ENCODE measurements at places on chromosomes 4 and X.

DNA sequence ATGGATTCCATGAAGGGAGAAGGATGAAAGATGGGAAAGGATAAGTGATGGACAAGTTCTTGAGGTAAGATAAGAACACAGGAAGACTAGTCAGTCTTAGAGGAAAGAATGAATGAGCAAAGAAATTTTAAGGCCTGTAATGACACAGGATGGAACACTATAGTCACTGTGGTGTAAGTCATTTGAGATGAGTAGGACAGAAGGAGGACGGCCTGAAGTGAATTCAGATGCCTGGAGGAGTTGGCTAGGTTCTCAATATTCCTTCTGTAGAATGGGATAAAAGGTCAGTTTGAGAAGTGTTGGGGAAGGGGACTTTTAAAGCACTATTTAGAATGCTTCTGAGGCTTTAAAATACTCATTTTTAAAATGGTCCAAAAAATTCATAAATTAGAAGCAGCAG lies 3.9 kb downstream of the MSMO1 start:
- DNase-seq: no peak

DNA sequence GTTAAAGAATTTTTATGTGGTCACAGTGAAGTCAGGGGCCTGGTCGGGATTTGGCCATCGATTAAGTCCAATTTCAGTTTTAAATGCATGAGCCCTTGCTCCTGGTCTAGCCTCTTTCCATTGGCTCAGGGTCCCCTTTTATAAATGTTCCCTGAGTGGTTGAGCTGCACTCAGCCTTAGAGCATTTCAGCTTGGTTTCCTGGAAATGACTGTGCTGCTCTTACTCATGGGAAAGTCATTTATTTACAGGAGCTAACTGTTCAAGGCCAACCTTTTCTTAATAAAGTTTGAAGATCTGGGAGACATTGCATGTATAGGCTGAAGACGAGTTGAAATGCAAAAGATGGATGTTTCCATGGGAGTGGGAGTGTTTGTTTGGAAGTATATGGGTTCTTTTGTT lies 98.8 kb upstream of the CLNK start:
- no peak for DNase-seq

GRCh38 chr4:8516061-8516573 lies 64.1 kb upstream of the GPR78 start:
- no peak for DNase-seq

DNA sequence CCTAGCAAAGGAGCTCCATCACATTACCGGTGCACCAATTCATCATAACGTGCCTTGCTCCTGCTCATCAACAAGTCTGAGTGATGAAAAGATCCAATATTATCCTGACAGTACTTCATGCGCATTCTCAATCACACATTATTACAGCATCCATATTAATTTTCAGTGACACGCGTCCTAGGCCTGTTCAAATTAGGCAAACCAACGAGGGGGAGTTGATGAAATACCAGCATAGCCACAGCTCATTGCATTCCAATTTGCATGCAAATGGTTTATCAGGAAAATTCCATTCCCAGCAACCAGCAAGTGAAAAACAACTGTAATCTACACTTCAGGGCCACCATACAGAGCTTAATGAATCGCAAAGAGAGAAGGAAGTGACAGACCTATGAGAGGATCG lies 236.9 kb downstream of the DCLK2 start:
- DNase-seq: peak; percentile 67

DNA sequence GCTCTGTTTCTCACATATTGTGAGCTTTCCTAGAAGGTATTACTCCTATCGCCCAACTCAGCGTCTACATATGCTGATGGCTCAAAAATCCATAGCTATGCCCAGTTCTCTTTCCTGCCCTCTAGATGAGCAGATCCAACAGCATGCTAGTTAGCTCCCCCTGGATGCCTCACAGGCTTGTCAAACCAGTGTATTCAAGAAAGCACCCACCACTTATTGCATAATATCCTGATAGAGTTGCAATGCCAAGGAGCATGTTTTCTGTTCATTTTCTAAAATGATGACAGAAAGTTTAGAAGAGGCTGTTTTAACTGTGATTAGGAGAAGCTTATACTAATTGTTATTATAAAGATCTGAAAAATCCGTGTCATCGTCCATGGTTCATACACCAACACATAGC lies 1.9 kb upstream of the PACRGL start:
- no peak for DNase-seq

DNA sequence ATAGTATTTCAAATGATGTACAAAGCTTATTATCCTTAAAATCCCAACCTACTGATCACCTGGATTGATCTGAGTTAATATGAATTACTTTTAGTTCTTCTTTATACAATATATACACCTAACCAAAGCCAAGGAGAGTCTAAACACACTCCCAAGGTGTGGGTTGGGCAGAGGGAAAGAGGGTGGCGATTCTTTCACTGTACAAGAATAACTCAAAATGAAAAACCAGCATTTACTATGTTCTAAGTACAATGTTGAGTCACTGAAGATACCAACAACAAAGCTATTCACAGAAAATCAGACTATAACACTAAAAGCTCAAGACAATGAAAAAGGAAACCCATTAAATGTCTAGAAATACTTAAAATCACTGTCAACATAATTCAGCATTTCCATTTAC lies 46.6 kb downstream of the ANKRD17 start:
- no peak for DNase-seq

- DNase-seq: no peak
Observed at GRCh38 chrX:117969328-117969727, 147.3 kb downstream of the KLHL13 start.

GRCh38 chrX:101552714-101553113 lies 2.4 kb downstream of the ARMCX1 start:
- DNase-seq: no peak

- DNase-seq: peak; percentile 37
Observed at GRCh38 chrX:1593286-1594271, 2.2 kb downstream of the AKAP17A start.
